Fibroblast of lung (primary cell): ENCODE measurements at places on chromosomes 2 and 18. TPM values are rescaled to one million over a fixed set of nuclear protein-coding genes. Genes with fewer than 3 reads are reported as not detected.

Gene EMILIN2
- total RNA-seq: 11.1 and 18.0 TPM in 2 replicates

GRCh38 chr2:199543606-199544172, 86.0 kb upstream of the SATB2 start:
- DNase-seq: no peak

DNA sequence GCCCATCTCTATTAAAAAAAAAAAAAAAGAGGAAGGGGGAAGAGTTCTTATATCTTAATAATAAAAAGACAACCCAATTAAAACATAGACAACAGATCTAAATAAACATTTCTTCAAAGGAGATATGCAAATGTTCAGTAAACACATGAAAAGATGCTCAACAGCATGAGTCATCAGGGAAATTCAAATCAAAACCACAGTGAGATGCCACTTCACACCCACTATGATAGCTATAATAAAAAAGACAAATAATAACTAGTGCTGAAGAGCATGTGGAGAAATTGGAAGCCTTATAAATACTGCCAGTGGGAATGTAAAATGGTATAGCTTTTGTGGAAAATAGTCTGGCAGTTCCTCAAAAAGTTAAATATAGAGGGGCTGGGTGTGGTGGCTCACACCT, 61.5 kb upstream of the CYP20A1 start:
- no peak for DNase-seq

GRCh38 chr2:30366199-30366691, 80.8 kb upstream of the LCLAT1 start:
- peak; percentile 64 for DNase-seq

GRCh38 chr2:133713049-133713580, 144.9 kb upstream of the NCKAP5 start:
- DNase-seq: no peak

DNA sequence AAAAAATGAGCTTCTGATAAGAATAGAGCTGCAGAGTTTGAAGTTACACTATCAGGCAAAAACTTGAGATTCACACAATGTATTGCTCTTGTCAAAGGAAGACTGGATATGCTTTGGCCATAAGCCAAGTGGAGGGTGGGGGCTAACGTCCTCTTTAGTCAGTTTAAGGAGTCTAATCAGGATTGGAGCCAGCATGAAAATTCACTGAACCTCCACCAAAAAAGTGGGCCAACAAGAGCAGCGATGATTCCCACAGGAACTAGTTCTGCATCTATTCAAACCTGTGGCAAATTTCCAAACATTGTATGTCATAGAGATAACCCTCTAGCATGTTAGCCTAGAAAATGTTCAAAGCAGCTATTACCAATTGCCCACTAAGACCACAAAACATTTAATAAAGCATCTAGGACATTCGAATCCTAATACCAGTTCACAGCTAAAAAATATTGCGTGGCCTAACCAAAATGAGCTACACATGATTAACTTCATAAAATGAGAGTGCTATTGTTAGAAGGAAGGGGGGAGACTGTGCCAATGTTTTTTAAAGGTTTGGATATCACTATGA, 43.5 kb upstream of the TMEM247 start:
- peak; percentile 66 for DNase-seq

DNA sequence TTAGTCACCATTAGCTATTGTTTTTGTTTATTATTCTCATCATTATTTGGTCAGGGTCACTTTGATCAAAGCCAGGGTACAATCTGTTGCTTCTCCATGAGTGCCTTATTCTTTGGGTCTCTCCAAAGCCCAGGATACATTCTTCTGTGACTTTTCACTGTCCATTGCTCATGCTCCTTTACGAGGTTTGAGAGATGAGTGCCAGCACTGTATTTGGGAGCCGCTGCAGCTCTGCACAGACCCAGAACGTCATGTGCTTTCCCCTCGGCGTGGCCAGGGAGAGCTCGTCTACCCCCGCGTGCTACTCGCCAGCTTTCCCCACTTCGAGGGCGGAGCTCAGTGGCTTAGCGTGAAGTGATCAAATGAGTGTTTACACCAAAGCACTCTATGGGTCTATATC, 123.7 kb downstream of the COL6A3 start:
- peak; percentile 72 for DNase-seq
